ENCODE measurements at places on chromosomes 12 and 14.

DNA sequence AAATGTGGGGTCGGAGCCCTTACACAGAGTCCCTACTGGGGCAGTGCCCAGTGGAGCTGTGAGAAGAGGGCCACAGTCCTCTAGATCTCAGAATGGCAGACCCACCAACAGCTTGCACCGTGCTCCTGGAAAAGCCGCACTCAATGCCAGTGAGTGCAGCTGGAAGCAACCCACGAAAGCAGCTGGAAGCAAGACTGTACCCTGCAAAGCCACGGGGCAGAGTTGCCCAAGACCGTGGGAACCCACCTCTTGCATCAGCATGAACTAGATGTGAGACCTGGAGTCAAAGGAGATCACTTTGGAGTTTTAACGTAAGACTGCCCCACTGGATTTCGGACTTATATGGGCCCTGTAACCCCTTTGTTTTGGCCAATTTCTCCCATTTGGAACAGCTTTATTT lies 12.3 kb downstream of the GTF2A1 start:
- DNase-seq, result no peak

DNA sequence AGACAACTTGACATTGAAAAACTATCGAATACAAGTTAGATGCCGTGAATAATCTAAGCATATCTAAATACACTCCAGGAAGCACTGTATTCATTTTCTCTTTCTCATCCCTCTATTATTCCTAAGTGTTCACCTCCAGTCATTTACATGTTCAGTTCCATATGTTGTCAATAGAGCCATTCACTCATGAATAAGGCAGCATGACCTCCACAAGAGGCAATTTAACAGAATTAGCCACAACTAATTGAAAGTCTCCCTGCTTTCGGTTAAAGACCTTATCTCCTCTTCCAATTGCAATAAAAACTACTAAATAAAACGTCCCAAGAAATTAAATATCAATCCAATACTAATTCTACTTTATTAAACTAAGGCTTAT lies 1.8 kb downstream of the LRIG3 start:
- DNase-seq, result no peak

DNA sequence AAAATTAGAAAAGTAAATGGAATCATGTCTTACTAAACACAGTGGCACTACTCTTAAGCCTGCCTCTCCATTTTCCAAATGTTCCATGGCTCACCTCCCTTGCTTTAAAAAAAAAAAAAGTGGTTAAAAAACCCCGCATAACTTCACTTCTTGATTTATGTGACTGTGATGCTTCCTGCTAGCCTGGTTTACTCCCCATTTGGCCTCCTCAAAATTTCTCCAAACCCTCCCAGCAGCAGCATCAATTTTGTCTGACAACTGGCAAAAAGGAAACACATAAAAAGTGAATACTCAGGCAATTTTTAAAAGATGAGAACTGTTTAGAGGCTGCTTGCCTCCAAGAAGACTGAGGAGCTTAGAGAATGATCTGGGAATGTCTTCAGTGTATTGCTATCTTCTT lies 17.8 kb upstream of the EGLN3 start:
- DNase-seq, result no peak

GRCh38 chr12:101637936-101638335 lies 43.2 kb downstream of the MYBPC1 start:
- DNase-seq, result no peak

DNA sequence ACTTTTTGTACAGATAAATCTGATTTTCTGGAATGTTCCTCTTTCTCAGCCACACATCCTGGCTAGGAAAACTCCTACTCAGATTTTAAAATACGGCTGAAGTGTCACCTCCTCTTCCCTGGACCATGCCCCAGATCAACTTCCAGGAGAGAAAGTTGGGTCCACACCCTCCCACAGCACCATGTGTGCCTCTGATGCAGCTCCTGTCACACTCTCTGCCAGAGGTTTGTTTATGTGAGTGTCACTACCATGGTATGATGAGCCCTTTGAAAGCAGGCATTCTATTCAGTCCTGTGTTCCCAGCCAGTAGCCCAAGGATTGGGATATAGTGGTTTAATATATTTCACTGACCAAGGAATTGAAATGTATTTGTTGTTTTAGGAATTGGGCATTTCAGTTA lies 287.2 kb upstream of the ATP2B1 start:
- DNase-seq, result no peak

GRCh38 chr14:52596861-52597260 lies 44.2 kb downstream of the GPR137C start:
- DNase-seq, result no peak

- DNase-seq, result no peak
These were observed 371.8 kb downstream of the BCL11B start for GRCh38 chr14:98900236-98900635.

DNA sequence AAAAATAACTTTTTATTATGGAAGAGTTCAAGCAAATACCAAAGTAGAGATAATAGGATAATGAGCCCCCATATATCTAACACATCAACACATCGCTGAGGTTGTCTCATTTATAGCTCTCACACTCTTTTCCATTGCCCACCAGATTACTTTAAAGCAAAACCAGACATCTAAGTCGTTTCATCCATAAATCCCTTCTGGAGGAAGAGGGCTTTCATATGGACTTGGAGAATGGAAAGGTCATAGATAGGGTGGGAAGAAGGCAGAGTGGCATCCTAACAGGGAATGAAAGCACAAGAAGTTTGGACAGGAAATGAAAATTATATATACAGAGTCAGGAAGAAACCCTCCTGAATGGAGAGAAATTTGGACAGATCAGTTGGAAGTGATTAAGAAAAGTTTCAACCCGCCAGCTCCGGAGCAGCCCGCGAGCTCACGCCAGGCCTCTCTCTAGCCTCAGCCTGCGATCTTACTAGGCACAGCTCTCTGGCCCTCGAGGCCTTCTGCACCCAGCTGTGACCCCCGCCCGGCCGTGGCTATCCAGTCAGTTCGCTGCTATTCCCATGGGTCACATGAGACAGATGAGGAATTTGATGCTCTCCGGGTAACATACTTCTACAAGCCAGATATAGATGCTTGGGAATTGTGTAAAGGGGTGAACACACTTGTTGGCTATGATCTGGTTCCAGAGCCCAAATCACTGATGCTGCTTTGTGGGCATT lies 48.4 kb upstream of the NID2 start:
- no peak for DNase-seq

GRCh38 chr12:52324153-52324444 lies 2.9 kb upstream of the KRT83 start:
- no peak for DNase-seq

DNA sequence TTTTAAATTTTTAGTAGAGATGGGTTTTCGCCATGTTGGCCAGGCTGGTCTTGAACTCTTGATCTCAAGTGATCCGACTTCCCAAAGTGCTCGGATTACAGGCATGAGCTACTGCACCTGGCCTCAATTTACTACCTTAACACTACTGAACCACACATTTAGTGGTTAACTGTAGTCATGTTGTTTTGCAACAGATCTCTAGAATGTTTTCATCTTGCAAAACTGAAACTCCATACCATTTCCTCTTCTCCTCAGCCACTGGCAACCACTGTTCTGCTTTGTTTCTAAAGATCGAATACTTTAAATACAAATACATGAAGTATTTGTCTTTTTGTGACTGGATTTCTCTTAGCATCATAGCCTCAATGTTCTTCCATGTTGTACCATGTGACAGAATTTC lies 15.4 kb upstream of the SMCO2 start:
- no peak for DNase-seq

DNA sequence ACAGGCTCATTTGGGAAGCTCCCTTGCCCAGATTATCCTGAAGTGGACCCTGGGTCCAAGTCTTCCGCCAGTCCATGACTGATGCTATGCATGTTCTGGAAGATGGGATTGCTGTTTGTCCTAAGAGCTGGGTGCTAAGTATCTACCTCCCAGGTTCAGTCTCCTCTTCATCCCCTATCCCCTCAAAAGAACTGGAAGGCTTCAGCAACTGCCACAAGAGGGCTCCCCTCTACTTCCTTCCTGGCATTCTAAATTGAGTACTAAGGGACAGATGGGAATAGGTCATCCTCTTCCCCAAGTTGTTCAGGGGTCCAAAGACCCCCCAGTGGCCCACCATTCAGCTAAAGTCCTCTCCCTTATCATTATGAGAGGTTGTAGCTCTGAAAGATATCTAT lies 9.0 kb upstream of the FKBP11 start:
- no peak for DNase-seq

- DNase-seq, result no peak
These were observed 144.7 kb downstream of the ALX1 start for GRCh38 chr12:85424581-85425348.

GRCh38 chr14:54253195-54253947 lies 143.4 kb upstream of the CDKN3 start:
- DNase-seq, result no peak

Data from activated T-cell treated with anti-CD3 and anti-CD28 coated beads for 48 hours (primary cell).